ENCODE measurements at places on chromosomes 5 and 9.

- DNase-seq: no peak
Observed at GRCh38 chr5:179472174-179472573, 78.2 kb upstream of the RUFY1 start.

GRCh38 chr5:68147659-68148058 lies 67.9 kb upstream of the PIK3R1 start:
- no peak for DNase-seq

- DNase-seq: no peak
Observed at GRCh38 chr5:75020016-75020656, 32.2 kb downstream of the GCNT4 start.

- no peak for DNase-seq
Observed at GRCh38 chr9:26163931-26164330, 485.7 kb upstream of the TUSC1 start.

DNA sequence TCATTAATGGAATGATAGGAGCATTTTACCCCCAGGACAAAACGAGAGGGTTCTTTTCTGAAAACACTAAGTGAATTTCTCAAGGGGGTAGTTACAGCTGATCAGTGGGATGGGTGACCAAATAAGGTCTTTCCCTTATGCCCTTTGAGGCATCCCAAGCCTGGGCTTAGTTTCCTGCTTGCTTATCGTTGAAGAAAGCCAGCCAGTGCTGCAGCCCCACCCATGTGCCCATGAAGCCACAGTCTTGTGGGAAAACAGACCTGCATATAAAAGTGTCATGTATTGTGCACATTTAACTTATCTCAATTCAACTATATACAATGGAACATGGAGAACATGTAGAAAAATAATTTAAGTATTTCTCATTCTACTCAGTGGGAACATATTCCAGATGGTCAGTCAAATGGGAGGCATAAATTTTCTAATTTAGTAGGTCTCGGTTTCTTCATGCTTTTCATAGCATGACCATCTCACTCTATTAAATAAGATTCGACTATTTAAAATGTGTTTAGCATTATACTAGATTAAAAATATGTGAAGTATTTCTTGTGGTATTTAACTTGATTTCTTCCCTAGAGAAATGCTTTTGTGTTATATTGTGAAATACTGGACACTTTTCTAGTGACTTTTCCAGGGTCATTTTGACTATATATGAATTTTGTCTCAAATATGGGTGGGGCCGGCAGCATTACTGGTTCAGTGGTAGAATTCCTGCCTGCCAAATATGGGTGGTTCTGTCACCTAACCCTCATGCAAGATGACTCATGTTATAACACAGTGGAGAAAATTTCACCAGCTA lies 189.7 kb upstream of the SGCD start:
- DNase-seq: no peak

GRCh38 chr5:151141535-151141934 lies 16.0 kb downstream of the ANXA6 start:
- DNase-seq: peak; percentile 79

GRCh38 chr9:7780261-7780988 lies 19.2 kb downstream of the DMAC1 start:
- no peak for DNase-seq

DNA sequence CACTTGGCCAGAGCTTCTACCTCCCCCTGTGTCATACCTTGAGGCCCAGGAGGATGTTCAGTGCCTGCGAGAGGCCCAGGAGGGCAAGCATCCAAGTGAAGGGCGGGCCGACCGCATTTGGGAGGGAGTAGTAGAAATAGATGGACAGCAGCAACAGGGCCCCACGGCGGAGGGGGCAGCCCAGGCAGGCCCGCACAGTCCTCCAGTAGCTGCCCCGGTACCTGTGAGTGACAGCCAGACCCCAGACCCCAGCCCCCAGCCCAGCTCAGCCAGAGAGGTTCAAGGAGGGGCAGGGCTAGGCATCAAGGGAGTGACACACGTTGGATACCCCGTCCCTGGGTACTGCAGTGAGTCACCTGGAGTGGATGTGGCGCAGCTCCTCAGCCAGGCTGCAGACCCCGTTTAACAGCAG lies 1.4 kb downstream of the STING1 start:
- no peak for DNase-seq

DNA sequence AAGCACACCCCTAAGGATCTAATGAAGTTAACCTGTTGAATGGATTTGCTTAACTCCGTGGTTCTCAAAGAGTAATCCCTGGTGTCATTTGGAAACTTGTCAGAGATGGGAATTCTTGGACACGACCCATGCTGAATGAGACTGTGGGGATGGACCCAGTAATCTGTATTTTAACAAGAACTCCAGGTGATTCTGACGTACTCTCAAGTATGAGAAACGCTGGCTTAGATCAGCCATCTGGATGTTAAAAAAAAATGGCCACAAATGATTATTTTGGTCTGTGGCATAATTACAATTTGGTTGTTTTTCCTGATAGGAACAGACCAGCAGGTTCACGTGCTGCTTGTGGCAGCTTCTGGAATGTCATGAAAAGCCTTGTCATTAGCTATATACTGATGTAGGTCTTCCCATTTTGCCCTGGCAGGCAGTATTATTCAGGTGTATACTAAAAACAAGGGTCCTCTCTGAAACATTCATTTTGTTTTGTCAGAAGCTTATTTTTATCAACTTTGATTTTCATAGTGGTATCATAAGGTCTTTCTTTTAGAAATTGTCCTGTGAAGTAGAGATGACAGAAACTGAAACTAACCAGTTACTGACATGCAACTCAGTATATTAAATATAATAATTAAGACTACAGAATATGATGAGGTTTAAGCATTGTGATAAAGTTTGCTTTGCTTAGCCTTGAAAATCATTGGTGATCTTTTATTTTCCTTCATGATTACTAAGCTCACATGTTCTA lies 15.4 kb downstream of the CPEB4 start:
- DNase-seq: no peak

GRCh38 chr5:93620487-93621326 lies 37.7 kb downstream of the NR2F1 start:
- DNase-seq: peak; percentile 40

GRCh38 chr9:84791643-84792042 lies 122.1 kb downstream of the NTRK2 start:
- DNase-seq: no peak

GRCh38 chr9:38295764-38296163 lies 96.7 kb upstream of the ALDH1B1 start:
- no peak for DNase-seq
